ENCODE measurements at places on chromosomes 16 and 17.

- no peak for DNase-seq
These were observed 9.2 kb upstream of the ATMIN start for GRCh38 chr16:81026429-81026828.

DNA sequence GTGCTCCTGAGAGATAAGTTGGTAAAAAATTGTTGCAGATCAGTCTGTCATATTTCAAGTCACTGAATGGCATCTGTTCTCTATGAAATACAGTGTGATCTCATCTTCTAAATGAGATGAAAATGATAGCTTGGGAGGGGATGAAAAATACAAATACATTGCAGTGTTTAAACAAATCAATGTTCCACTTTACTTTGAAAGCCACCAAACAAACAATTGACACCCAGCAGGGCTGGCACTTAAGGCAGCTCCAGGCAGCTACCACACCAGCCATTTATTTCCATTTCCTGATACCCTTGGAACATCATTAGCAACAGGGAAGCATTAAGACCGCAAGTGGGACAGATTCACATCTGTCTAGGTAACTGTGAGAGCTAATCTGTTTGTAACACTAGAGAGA lies 827.6 kb upstream of the KIF2B start:
- no peak for DNase-seq

DNA sequence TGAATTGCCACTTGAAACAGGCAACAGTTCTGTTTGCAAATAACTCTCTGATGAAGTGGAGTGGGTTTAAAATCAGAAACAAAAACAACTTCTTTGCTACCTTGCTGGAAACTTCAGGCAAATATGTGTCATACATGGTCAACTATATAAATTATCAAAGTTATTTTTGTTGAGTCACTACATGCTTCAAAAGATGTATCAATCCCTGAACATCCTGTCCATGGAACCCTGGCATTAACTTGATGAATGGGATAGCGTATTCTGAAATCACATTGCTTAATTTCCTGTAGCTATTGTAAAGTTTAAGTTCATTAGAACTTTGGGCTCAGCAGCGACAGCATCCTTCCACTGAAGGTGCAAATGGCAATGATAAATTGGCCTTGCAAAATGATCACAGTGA lies 213.6 kb upstream of the MAF start:
- DNase-seq, result no peak

DNA sequence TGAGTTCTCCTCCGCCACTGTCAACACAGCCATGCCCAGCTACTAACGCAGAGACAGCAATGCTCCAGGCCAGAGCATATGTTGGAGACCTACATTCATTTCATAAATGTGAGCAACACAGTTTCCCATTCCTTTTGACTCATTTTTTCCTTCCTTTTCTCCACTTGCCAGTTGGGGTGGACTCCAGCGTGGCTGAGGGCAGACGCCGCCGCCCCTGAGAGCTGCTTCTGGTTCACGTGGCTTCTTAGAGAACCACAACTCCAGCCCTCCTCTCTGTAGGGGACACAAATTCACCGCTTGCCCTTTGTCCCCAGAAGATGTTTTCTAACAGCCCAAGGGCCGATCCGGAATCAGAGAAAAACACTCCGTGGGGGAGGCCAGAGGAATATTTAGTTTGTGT lies 45.8 kb upstream of the ZCCHC14 start:
- DNase-seq, result no peak

Data from stimulated activated CD4-positive, alpha-beta T cell treated with anti-CD3 and anti-CD28 coated beads, Interleukin-15, amount 100 ng/mL, for 1 hour (primary cell).